Substantia nigra (tissue), 51 donors: ENCODE measurements at places on chromosomes 1 and 21.

DNA sequence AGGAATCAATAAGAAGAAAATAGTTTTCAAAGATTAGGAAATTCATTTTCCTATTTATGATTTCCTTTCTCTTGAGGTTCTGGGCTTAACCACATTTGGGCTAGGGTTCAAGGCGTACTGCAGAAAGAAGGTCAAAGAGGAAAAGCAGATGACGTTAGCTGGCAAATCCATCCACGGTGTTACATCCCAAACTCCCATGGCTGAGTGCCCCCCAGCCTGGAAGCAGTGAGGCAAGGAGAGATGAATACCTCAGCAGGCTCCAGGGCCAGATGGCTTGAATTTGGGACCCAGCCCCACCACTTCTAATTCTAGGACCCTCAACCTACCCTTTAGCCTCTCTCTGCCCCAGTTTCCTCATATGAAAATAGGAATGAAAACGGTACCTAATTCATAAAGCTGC lies 17.7 kb downstream of the SUSD4 start:
- DNase-seq = no peak

GRCh38 chr1:84912726-84913554 lies 19.9 kb upstream of the LPAR3 start:
- no peak for DNase-seq

- DNase-seq = no peak
Measured at GRCh38 chr1:6928106-6928885, 143.0 kb downstream of the CAMTA1 start.

- no peak for DNase-seq
Measured at GRCh38 chr21:45528981-45529784, 13.1 kb downstream of the SLC19A1 start.

- DNase-seq = peak; percentile 8
Measured at GRCh38 chr1:23177438-23178380, 9.1 kb upstream of the LUZP1 start.

DNA sequence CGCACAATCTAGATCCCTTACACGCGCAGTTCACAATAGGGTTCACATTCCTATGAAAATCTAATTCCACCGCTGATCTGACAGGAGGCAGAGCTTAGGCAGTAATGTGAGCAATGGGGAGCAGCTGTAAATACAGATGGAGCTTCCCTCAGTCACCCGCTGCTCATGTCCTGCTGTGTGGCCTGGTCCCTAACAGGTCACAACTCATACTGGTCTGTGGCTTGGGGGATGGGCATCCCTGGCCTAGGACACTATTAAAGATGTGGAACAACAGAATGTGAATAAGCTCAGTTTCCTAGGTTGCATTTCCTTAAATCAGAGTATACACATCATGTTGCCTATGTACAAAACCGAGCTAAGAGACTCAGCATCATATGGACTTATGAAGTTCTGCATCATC lies 16.2 kb downstream of the IFI44 start:
- no peak for DNase-seq

GRCh38 chr1:64505944-64506655 lies 36.2 kb downstream of the CACHD1 start:
- DNase-seq = no peak

GRCh38 chr1:228393268-228393701 lies 13.3 kb downstream of the TRIM11 start:
- DNase-seq = no peak

DNA sequence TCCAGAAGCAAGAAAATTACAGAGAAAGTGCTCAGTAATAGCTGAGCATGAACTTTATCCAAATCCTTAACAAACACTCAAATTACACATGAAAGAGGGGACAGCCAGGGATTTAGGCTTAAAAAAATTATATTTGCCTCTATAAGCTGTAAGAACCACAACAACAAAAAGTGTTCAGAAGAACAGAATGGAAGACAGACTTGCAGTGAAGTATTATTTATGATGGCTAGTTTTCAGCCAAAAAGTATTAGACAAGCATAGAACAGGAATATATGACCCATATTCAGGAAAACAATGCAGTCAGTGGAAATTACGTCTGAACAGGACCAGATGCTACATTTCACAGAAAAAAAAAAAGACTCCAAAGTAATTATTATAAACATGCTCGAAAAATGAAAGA lies 1246.3 kb downstream of the NCAM2 start:
- DNase-seq = no peak

DNA sequence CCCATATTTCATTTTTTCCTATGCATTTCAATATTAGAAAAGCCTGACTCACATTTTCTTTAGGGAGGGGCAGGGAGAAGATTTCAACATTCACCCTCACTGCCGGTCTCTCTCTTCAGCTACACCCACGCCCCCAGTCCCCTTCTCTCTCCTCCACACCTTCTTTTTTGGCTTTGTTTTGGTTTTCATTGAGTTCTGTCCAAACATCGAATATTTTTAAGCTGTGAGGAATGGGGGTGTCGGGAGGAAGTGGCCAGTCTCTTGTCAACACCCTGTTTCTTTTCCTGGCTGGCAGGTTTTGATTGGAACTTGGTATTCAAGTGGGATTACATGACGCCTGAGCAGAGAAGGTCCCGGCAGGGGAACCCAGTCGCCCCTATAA lies 177.3 kb downstream of the PGBD5 start:
- DNase-seq = no peak

DNA sequence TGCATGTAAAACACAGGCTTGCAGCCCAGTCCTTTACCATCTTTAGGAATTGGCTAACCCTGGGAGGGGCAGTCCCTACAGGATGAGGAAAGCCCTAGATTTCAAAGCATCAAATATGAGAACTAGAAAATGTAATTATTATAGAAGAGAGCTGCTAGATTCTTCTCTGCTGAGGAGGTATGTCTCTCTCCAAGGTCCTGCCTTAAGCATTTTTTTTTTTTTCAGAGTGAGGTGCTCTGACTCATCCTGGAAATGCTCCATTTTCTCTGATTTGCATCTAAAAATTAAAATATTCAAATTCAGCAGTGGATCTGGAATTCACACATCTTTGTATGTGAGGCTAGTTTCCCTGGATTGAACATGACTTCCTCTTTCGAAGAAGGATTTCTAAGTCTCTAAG lies 149.8 kb downstream of the ZNF648 start:
- DNase-seq = no peak

GRCh38 chr1:156104065-156104810 lies 10.3 kb upstream of the LMNA start:
- DNase-seq = peak; percentile 35

- no peak for DNase-seq
Measured at GRCh38 chr1:194447636-194448035, 1261.2 kb upstream of the B3GALT2 start.

DNA sequence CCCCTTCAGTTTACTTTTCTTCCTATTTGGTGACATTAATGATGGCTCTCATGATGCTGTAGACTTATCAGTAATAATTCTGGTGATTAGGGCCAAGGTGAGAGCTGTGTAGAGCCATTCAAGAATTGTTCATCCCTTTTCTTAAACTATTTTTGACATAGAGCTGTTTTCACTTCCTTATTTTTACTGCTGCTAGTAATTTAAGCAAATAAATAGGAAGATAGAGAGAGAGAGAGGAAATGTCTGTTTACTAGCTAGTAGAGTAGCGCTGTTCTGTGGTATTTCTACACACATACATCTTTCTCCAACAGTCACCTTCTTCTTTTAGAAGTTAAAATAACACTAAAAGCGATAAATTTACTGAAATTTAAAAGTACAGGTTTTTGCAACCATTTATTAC lies 678.0 kb upstream of the ZP4 start:
- no peak for DNase-seq

GRCh38 chr1:205925736-205926135 lies 17.5 kb downstream of the SLC26A9 start:
- DNase-seq = no peak

- no peak for DNase-seq
Measured at GRCh38 chr1:197825541-197825940, 50.3 kb upstream of the DENND1B start.

GRCh38 chr1:67675800-67676199 lies 9.2 kb upstream of the GADD45A start:
- DNase-seq = no peak

DNA sequence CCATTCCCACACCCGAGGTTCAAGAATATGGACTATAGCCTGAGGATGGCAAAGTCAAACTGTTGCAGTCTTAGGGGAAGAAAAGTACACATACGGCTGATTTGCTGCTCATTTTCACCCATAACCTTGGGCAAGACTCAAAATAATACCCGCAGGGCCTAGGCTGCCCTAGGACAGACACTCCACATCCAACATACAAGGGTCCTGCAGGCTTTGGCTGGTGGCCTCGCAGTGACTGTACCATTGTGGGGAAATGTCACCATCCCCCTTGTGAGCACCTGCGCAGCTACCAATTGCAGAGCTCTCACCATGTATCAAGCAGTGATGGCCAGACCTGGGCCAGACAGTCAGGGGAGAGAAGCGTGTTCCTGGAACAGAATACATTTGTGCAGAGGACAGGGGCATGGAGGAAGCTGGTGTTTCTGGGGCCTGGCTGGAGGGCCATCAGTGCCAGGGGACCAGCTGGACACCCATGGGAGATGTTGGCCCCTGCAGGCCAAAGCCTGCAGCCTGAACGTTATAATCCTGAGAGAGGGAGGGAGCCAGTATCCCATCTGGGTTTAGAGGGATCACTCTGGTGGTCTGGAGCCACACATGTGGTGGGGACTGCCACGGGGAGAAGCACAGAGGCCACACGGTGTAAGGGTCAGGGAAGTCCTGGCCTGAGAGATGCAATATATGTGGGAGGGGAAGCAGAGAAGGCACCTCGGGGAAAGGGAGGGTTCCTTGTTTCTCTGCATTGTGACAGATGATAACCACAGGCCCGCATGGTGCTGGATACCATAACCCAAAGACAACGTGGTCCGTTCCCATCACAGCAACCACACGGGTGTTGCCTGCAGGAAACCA lies 101.2 kb downstream of the GLIS1 start:
- no peak for DNase-seq

DNA sequence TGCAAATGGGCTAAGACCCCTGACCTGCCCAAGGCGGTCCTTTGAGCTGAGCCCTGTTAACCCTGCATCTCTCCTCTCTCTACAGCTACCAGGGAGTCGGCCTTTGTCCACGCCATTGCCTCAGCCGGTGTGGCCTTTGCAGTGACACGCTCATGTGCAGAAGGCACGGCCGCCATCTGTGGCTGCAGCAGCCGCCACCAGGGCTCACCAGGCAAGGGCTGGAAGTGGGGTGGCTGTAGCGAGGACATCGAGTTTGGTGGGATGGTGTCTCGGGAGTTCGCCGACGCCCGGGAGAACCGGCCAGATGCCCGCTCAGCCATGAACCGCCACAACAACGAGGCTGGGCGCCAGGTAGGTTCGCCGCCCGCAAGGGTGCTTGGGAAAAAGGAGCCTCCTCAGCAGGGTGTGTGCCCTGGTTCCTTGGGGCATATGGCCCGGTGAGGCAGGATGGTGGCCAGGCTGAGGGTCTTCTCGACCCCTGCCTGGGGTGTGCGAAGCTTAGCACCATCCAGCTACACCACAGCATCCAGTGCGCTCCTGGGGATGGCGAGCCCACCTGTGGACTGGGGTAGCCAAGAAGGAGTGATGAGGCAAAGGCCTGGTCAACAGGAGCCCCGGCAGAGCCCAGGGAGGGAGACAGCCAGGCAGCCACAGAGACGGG lies 31.8 kb upstream of the ARF1 start:
- no peak for DNase-seq

DNA sequence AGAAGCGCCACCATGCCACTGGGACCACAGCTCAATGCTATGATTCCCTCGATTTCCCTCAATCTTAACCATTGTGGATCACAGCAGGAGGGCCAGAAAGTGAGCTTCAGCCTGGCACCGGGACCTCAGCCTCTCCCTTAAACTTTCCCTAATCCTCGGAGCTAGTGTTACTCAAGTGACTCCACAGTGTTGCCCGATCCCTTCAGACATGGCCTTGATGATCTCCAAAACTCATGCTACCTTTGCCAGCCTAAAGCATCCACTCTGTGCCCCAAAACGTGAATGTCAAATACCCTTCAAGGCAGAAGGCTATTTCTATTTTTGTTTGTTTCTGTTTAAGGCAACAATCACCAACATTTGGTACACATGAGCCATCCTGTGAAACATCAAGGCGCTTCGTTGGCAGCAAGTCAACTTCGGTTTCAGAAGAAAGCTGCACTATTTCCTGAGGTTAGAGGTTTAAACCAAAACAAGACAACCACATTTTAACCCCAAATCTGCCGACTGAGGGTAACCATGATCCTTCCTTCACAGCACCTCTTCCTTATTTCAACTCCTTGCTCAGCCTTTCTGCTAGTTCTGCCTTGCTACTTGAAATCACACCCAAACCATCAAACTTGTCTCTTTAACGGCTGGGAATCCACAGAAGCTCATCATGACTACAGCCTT lies 94.4 kb upstream of the KRTAP19-8 start:
- no peak for DNase-seq

DNA sequence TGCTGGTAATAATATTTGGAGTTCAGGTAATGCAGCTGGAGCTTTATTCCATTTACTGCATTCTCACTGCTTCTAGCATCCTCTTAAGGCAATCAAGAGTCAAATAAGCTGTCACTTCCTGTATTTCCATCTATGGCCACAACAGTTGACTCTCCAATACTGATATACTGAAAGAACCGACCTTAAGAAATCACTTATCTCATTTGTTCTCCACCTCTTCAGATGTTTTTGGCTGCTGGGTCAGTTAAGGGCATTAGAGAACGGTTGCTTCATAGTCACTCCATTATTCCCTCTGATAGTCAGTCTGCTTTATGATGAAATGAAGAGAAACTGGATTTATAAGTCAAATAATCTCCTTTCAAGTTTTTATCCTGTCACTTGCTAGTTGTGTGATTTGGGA lies 14.2 kb upstream of the RGS4 start:
- no peak for DNase-seq

DNA sequence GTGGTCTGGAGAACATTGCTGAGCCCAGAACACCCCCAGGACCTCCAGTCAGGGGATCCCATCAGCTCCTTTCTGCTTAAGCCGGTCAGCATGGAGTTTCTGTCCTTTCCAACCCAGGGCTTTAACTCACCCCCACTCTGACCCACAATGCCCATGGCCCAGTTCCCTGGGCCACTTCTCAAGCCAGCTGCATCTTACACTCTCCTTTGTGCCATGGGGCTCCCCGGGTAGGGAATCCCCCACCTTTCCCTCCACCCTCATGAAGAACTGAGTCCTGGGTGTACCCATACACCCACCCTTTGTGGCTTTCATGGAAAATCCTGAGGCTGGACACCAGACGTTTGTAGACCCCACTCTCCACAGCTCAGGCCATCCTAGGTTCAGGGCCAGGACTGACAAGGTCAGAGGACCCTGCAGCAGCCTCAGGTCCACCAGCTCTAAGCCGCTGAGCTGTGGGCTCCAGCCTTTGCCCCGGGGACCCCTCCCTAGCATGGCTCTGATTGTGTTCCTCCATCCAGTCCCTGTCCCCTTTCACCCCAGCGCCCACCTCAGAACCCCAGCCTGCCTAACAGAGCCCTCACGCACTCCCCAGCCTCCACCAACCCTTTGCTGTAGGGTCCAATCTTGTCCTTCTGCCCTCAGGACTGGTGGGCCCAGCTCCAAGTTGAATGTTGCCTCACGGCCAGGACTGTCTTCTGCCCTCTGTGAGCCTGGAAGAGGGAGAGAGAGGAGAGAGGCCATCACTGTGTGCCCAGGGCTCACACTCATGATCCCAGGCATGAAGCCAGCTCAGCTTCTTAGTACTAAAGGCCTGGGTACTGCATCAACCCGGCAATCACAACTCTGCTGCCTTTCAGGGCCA lies 394.8 kb downstream of the MATN1 start:
- no peak for DNase-seq
